Activated naive CD4-positive, alpha-beta T cell treated with anti-CD3 and anti-CD28 coated beads, Interleukin-2, amount 10 ng/mL, durations not matched to agents 5 hours and 36 hours (primary cell): ENCODE measurements at places on chromosomes 7 and 10. TPM values are rescaled to one million over a fixed set of nuclear protein-coding genes. Genes with fewer than 3 reads are reported as not detected.

RASSF4 gene
- 0.48 TPM for total RNA-seq

PALS2 gene
- total RNA-seq = 15.3 TPM

MMP21 gene
- not detected for total RNA-seq

FHIP2A gene
- total RNA-seq = 24.0 TPM

CHCHD1 gene
- total RNA-seq = 27.6 TPM

TMEM270 gene
- total RNA-seq = not detected

LAMB1 gene
- total RNA-seq = not detected

ORC5 gene
- 18.0 TPM for total RNA-seq
